Lung microvascular endothelial cell (primary cell): ENCODE measurements at places on chromosomes 7 and 10. TPM values are rescaled to one million over a fixed set of nuclear protein-coding genes. Genes with fewer than 3 reads are reported as not detected.

SPDYE6 gene
- total RNA-seq: not detected in 2 replicates

DNA sequence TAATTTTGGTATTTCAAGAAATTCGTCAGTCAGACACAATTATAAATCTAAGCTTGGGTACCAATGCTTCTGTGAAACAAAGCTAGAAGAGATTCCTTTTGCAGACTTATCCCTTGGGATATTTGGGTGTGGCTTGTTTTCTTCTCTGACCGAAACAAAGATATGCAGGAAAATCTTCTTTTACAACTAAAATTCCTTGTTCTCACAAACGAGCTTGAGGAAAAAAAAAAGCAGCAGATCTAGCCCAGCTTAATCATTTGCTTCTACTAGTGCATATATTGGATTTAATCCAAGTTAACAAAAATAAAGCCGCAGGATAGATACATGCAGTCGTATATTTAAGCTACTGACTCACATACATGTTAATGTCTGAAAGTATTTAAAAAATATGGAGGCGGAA lies 104.2 kb downstream of the PRTFDC1 start:
- DNase-seq: no peak

ZNF467 gene
- 5.0 and 6.3 TPM in 2 replicates for total RNA-seq

GRCh38 chr7:7496311-7496710 lies 39.4 kb downstream of the COL28A1 start:
- no peak for DNase-seq

- no peak for DNase-seq
Observed at GRCh38 chr7:30858576-30858975, 53.1 kb upstream of the AQP1 start.

DNA sequence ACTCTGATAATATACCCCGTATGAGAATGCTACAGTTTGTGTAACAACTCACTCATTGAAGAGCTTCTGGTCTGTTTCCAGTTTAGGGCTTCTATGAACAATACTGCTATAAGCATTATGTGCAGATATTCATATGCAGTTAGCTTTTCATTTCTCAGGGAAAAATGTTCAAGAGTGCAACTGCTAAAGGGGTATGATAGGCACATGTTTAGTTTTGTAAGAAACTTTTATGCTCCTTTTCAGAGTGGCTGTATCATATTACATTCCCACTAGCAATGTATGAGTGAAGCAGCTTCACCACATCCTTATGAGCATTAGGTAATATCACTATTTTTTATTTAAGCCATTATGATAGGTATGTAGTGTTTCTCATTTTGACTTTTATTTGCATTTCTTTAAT lies 182.6 kb upstream of the CXCL12 start:
- no peak for DNase-seq

DNA sequence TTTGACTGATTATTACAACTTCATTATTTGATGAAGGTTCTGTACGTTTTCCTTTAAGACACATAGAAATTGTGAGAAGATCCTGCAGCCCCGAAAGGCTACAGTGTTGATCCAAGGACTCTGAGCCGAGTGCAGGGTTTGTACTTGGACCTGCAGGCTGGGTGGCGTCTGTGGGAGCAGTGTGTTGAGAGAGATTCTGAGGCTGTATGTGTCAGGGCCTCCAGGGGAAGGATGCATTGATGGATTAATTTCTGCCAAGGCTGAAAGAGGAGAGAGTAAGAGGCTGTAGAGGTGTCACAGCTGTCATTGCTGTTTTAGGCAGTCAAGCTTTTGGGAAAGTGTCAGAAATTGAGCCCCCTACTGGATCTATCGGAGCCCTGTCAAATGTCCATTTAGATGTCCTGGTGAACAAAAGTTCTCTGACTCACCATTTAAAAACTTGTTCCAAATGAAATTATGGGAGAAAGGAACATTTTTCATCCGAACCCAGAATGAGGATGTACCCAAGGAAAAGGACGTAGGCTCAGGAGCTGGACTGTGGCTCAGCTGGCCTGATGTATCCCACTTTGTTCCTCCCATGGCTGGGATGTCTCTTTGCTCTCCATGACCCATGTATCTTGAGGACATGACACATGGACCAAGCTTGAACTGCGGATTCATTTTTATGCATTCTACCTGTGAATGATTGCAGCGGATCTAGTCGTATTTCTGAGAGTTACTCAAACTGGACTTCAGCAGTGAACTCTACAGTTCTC lies 102.2 kb downstream of the TCF7L2 start:
- DNase-seq: peak; percentile 72

DNA sequence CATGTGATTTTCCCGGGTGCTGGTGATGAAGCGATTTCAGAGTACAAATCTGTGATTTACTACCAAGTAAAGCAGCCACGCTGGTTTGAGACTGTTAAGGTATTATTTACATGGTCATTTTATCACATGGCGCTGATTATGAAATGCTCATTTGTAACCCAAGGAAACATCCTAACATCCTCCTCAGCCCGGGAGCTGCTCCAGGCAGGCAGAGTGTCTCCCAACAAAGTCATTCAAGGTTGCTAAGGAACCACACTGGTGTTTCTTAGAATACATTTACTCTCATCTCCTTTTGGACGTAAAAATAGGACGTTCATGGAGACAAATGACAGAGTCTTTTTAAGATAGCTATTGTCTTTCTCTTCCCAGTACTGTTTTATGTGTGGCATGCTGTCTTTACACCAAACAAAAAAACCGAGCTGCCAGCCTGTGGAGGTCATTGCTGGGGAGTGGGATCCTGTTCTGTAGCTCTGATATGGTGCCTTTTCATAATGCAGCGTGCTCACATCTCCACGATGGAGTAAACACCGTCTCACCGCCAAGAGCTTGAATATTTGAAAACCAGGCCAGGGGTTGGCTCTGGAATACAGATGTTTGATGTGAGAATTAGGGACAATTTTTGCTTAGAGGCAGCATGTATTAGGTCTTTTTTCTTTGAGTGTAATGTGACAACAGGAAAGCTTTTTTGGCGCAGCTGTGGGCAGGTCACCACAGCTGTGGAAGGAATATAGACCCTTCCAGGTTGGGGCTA lies 119.6 kb downstream of the DOCK1 start:
- no peak for DNase-seq

GRM8 gene
- not detected in 2 replicates for total RNA-seq

DNA sequence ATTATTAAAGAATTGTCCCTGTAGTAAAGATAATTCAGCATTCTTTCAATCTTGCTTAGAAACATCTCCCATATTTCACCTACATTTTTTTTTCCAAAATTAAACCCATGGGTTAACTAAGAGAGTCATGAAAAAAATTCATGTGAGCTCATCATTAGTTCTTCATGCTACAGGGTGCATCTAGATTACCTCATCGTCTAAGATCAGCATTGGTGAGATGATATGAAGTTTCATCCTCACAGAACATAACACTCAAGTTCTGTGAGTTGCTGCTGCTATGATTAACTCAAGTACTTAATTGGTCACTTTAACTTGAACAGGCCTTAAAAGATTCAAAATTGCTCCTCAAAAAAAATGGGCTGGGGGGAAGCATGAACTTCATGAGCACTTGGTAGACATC lies 50.0 kb downstream of the RAB11FIP2 start:
- no peak for DNase-seq

- DNase-seq: no peak
Observed at GRCh38 chr7:111685349-111685748, 123.1 kb upstream of the IMMP2L start.

DNA sequence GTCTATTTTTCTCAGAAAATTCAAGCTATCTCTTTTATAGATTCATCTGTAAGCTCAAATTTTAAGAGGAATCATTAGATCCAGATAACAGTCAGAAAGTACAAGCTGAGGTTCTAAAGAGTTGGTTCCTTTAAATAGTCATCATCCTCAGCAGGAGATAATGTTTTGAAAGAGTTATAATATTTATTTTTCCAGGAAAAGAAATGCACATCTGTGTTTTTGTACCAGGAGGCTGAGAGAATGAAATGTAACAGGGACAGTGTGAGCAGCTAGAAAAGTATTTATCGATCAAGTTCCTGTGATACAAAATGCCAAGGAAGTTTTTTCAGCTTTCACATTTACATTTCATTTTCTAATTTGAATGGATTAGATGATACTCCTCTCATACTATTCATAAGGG lies 120.2 kb upstream of the LRRTM3 start:
- DNase-seq: no peak

DNA sequence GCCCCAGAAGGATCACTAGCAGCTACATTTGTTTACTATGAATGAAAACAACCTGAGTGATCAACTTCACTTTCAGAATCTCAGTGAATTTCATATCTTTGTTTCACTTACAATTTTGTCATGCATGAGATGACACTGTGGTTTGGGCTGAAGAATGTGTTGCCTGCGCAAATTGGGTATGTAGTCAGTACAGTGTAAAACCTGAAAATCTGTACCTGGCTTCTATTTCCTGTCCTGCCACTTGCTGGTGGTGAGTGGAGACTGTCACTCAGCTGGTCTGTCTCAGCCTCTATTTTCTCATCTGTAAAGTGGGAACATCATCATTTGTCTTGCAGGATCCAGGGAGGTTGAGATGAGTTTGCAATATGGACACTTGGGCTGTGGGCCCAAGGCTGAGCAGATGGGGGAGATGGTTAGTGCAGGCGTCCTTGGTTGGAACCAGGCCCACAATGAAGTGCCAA lies 118.0 kb downstream of the WDFY4 start:
- no peak for DNase-seq

CYP2C19 gene
- total RNA-seq: not detected in 2 replicates
